Thoracic aorta (tissue), 2 donors: ENCODE measurements at places on chromosomes 1 and 21.

- DNase-seq = no peak
Observed at GRCh38 chr21:44352253-44352860, 1.1 kb upstream of the TRPM2 start.

GRCh38 chr1:45393718-45394302 lies 53.6 kb upstream of the MUTYH start:
- DNase-seq = no peak

- DNase-seq = no peak
Observed at GRCh38 chr1:243393096-243393495, 137.3 kb downstream of the SDCCAG8 start.

- DNase-seq = no peak
Observed at GRCh38 chr1:93733340-93733739, 51.7 kb upstream of the BCAR3 start.

DNA sequence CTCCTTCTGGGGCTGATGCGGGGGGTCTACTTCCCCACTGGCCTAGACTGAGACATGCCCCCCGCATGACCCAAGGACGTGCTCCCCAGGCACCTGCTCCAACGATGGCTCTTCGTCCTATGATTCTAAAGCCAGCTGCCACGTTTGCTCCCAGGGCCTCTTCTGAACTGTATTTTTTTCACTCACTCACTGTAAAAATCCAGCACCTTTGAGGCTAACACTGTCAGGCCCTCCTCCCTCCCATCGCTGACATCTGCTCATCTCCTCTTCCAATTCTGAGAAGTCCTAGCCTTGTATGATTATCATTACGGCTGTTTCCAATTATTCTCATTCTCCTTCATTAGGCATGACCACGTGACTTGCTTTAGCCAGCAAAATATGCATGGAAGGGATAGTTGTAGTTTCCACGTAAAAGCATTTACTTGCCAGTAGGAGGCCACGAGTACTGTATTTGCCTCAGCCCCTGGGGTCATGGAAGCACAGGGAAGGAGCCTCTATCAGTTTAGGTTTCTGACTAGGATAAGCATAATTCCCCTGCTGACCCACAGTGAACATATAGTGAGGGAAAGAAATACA lies 19.1 kb upstream of the EDN2 start:
- DNase-seq = no peak

DNA sequence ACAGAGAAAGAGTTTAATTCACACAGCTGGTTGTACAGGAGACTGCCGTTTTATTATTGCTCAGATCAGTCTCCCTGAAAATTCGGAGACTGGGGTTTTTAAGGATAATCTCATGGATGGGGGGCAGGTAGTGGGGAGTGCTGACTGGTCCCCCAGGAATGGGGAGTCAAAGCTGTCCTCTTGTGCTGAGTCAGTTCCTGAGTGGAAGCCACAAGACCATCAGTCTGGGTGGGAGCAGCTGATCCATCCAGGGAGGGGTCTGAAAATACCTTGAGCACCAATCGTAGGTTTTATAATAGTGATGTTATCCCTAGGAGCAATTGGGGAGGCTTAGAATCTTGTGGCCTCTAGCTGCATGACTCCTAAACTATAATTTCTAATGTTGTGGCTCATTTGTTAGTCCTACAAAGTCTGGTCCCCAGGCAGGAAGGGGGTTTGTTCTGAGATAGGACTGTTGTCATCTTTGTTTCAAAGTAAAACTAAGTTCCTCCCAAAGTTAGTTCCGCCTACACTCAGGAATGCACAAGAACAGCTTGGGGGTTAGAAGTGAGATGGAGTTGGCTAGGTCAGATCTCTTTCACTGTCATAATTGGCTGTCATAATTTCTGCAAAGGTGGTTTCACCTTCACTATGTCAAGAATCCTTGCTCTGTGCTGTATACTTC lies 50.3 kb downstream of the TRAF5 start:
- DNase-seq = no peak
